ENCODE measurements at places on chromosomes 4 and X.

DNA sequence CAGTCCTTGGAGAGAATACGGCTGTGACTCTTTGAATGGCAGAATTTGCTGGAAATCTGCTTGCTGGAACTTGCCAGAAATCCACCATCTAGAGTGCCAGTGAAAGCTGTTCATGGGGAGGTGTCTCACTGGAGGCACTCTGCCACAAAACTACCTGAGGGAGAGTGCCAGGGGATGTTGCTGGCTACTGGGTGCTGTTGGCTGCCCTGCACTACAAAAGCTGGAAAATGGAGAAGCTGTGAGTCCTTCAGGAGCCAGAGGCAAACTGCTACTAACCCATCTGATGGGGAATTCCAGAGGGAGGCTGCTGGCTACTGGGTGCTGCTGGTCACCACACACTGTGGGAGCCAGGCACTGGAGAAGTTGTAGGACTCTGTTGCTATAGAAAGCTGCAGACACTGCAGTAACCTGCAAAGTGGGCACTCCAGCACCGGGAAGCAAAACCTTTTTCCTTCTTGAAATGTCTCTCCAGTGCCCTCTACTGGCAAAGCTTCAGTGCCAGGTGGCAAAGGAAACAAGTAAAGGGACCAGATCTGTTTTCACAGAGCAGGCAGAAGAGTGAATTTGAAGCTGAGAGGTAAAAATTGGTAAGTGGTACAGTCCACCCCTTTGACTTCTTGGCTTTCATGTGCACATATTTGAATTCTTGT is 47.8 kb upstream of the HSD17B10 start:
- DNase-seq, result peak; percentile 64

DNA sequence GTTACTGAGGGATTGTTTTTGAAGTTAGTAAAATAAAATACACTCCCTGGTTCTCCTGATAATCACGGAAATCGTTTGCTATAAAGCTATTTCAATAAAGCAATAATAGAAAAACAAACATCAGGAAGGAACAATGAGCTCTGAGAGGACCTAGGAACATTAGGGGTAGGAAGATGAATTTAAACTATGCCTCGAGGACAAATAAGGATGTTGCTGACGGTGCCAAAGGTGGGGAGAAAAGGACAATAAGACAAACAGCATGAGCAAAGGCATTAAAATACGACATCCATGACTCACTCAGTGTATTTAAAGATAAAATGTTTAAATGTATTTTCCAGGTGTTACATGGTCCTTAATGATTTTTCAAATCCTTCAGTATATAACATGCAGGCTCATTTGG is 110.3 kb downstream of the MTNR1A start:
- no peak for DNase-seq

DNA sequence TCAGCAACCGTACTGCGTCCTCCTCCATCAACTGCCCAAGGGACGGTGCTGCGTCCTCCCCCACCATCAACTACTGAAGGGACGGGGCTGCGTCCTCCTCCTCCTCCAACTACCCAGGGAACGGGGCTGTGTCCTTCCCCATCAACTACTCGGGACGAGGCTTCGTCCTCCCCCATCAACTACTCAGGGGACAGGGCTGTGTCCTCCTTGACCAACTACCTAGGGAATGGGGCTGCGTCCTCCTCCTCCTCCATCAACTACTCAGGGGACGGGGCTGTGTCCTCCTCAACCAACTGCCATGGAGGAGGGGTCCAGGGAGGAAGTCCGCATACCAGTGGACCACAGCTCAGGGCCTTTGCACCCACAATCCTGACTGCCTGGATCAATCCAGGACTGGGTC is 24.4 kb downstream of the PPP2R3B start:
- no peak for DNase-seq

GRCh38 chrX:151000861-151001331 is 17.8 kb downstream of the HMGB3 start:
- no peak for DNase-seq

DNA sequence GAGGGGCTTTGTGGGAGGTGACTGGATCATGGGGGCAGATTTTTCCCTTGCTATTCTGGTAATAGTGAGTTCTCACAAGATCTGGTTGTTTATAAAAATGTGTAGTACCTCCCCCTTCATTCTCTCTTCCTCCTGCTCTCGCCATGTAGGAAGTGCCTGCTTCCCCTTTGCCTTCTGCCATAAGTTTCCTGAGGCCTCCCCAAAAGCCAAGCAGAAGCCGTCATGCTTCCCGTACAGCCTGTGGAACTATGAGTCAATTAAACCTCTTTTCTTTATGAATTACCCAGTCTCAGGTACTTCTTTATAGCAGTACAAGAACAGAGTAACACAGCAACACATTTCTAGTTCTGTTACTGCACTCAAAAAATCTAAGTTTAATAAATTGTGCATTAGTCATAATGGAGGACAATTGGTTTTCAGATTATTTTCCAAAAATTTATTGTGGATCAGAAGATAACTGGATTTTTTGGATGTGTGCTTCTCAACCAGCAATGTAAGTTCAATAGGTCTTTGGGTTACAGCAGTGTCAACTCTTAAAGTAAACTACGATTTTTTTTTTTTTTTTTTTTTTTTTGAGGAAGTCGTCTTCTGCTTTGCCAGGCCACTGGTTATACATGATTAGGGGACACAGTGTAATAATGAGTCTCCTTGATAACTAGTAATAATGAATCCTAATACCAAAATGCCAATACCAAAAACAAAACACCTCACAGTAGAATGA is 69.9 kb downstream of the CHIC2 start:
- no peak for DNase-seq

GRCh38 chrX:39907964-39908661 is 189.6 kb downstream of the BCOR start:
- DNase-seq, result no peak

DNA sequence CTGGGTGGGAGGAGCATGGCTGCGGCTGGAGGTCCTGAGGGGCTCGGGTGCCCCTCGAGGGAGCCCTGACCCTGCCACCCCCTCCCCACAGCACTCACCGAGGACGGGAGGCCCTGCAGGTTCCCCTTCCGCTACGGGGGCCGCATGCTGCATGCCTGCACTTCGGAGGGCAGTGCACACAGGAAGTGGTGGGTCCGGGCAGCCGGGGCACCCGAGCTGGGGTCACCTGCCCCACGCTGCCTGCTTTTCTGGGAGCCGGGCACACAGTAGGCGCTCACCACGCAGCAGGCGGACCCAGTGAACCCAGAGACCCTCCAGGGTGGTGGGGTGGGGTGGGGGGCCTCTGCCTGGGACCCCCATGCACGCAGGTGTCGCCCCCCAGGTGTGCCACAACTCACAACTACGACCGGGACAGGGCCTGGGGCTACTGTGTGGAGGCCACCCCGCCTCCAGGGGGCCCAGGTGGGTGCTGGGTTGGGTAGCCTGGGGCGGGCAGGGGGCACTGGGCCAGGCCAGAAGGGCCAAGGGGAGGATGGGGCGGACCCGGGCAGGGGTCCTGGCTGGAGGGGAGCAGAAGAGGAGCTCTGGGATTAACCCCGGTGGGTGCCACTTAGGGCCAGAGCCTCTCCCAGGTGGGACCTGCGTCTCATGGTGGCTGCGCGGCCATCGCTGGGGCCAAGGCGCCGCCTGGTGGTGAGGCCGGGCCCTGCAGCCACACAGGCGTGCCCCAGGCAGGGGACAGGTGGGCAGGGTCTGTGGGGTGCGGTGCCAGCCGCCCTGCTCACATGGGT is 1.4 kb downstream of the HGFAC start:
- peak; percentile 1 for DNase-seq

- peak; percentile 75 for DNase-seq
Observed at GRCh38 chr4:105613306-105613705, 60.9 kb downstream of the ARHGEF38 start.

- no peak for DNase-seq
Observed at GRCh38 chr4:91127831-91128230, 1000.6 kb downstream of the CCSER1 start.
